Midbrain (tissue), 1 donor: ENCODE measurements at places on chromosomes 1 and 21.

DNA sequence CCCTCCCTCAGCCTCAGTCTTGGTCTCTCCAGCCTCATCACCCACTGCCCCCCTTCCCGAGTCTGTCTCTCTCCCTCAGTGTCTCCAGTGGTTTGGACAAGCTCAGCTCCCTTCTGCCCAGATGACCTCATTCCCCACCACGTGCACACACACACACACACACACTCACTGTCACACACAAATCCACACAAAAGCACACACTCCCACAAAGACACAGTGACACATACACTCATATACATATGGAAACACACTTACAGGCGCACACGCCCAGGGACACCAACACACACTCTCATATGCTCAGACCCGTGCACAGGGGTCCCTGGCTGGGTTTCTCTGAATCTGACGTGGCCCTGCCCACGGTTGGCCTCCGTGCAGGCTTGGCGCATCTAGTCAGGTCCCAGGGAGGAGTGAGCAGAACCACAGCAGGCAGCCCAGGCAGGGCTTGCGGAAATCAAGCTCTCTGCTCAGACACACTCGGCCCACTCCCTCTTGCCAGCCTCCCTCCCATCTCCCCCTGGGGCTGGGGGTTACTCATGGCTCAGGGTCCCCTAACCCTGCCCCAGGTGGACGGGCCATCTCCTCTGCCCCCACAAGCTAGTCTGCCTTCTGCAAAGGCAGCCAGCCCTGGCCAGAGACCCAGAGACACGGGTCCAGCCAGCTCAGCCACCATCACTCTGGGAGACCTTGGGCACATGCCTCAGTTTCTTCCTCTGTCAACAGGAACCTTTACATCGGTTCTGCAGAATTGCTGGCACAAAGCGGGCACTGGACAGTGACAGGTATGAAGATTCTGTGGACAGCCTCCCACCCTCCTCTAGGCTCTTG, 38.5 kb upstream of the FAM131C start:
- no peak for DNase-seq

DNA sequence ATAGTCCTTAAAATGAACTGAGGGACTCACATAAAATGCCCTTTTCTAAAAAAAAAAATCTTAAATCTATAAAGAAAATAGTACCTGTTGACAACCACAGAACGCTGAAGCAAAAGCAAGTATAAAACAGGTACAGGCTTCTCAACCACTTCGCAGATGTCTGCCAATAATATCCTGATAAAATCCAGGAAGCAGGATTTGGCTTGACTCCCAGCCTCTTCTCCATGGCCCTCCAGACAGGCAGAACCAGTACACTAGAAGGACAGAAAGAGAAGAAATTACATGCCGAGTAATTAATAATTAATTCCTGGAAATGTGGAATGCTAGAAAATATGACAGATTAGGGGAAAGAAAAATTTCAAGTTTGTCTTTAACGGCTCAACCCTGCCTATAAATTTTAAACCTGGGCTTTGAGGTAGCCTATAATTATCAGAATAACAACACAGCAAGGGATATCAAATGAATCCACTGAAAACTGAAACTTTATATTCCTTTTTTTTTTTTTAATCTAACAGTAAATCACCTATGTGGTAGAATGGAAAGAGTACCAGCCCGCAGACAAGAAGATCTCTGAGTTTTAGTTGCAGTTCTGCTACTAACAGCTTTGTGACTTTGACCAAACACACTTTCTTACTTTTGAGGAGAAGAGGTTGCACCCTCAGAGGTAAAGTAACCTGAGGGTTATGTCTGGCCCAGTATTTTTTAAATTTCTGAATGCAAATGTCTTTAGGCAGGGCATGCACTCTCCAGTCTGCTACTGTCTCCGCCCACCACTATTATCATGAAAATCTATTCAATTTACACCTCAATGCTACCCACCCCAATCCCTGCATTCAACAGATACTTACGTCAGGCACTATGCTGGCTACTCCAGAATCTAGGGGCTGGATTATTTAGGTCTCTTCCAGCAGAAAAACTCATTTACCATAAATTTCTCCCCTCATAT, 2.7 kb downstream of the KIAA0319L start:
- no peak for DNase-seq

DNA sequence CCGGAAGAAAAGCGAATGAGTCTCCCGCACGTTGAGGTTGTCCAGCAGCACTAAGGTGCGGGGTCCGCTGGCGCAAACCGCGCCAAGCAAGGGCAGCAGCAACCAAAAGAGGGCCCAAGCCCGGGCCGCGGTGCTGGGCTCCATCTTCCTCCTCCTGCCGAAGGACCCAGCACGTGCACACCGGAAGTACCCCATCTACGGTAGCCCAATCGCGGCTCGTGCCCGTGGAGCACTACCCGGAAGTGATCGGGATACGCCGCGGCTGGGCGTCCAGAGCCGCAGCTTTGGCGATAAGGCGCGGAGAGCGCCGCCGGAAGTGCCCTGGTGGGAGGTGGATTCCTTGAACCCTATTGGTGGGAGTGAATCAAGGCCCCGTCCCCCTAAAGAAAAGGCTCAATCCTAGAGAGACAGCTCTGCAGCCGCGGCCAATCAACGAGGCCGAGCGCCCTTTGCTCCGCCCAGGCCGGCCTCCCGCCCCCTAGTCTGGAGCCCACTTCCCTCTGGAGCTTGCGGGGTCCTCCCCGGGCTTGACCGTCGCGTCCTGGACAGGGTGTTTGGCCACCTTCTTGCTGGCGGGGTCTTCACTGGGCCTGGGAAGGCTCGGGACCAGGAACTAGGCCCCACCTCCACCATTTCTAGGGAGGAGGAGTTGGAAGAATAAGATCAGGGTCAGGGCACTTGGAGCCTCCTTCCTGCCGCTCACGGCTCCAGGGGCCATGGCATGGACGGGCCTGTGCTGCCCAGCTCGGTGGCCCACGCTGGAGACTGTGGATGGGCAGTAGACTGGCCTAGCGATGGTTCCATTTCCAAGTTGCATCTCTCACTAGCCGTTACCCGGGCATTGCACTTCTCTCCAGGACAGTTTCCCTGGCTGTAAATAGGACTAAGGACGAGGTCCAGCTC, at the start of gene DDOST:
TSS of gene DDOST (minus strand) at position 163 of the 903 bp plus-strand sequence. CDS start at position 144, 19 bp downstream.
- peak; percentile 98 for DNase-seq

DNA sequence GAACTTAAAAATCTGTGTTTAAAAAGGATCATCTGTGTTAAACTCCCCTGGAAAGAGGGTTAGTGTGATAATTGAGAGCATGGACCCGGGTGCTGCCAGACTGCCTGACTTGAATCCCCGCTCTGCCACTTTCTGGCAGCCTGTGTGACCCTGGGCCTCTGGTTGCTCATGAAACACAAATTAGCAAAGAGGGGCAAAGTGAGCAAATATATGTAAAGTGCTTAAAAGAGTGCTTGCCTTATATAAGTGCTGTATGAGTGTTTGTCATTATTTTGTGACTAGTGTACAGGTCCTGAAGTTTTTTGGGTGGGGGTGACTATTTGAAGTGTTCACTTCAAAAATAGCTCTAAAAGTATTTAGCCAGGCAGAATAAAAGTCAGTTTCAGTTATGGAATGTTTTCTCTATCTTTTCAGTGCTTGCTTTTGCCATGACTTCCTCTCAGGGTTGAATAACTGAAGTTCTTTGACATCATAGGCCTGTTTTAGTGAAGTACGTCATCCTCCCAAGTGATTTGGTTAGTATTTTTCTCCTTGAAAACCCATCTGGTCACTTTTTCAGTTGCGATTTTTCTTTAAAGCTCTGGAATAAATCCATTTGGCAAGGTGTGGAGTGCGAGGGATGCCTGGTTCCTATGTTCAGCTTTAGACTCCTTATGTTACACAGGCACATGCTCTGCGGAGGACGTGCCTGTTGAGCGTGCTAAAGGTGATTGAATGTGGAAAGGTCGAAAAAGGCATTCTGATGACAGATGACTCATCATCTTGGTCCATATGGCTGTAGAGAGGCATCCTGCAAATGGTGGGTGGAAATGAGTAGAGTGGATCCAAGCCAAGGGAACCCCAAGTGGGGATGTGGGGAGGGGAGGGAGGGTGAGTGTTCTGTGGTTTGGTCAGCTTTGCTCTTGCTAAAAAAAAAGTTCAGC, 47.8 kb downstream of the AK4 start:
- no peak for DNase-seq

GRCh38 chr1:118914379-118915161, 73.6 kb downstream of the TBX15 start:
- no peak for DNase-seq

DNA sequence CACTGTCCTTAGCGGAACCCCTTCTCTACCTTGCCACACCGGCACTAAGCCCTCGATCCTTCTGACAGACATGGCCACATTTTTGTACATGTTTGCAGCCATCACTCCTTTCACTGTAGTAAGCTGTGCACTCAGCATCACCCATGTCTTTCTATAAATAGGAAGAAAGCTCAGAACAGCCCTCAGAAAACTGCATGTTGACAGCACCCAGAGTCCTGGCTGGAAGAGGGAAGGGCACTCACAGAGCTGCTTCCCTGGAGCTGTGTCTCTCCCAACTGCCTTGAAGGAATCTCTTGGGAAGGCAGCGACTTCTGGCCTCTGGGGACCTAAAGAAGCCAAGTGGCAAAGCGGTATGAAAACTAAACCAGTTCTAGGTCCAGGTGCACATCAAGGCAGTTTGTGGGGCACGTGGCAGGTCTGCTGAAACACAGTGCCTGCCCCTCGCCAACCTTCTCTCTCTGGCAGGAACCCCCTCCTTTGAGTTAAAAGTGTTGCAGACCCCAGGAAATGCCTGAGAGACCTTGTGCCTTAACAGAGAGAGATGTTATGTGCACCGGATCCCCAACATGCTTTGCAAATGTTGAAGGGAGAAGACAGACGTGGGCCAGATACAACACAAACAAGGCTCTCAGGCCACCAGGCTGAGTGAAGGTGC, 41.9 kb upstream of the H6PD start:
- no peak for DNase-seq
